ENCODE measurements at places on chromosomes 4 and X. TPM values are rescaled to one million over a fixed set of nuclear protein-coding genes. Genes with fewer than 3 reads are reported as not detected.

DNA sequence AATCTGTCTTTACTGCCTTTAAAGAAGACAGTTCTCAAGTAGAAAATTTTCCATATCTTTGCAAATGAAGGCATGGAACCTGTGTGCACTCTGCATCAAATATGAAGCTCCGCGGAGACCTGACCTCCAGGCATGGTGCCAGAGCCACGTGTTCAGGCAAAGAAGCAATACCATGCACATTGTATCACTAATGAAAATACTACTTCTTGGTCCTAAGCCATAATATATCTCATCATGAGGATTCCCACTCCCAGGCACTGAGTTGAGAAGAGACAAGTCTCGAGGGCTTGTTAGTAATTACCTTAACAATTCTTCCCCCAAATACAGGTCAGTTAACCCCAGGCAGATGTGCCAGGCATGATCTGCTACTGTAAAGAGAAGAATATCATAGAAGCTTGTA, 56.7 kb downstream of the PCDH19 start:
- no peak overlapping the region for H3K4me3 ChIP-seq
- no peaks in the 10 kb centered on the region for H3K4me1 ChIP-seq
- no peak for DNase-seq

GRCh38 chr4:25965629-25966028, 51.6 kb downstream of the SMIM20 start:
- no peaks in the 10 kb centered on the region for H3K36me3 ChIP-seq
- no peak overlapping the region for H3K27ac ChIP-seq
- H3K27me3 ChIP-seq = peaks cover 22% of the 10 kb centered on the region
- H3K4me3 ChIP-seq = no peak overlapping the region
- peaks cover 6% of the 10 kb centered on the region for H3K4me1 ChIP-seq

GRCh38 chrX:129791961-129792570, 12.3 kb downstream of the SASH3 start:
- no peaks in the 10 kb centered on the region for H3K36me3 ChIP-seq
- no peak overlapping the region for H3K4me3 ChIP-seq
- no peak for DNase-seq
- H3K27me3 ChIP-seq = peaks cover 2% of the 10 kb centered on the region

The TMEM156 gene
- 0.46 TPM for total RNA-seq

GRCh38 chr4:55547466-55547770, 709 bp upstream of the CLOCK start:
- peaks cover 2% of the 10 kb centered on the region for H3K27me3 ChIP-seq
- H3K4me1 ChIP-seq = peaks cover 64% of the 10 kb centered on the region
- DNase-seq = no peak
- H3K36me3 ChIP-seq = peaks cover 15% of the 10 kb centered on the region

DNA sequence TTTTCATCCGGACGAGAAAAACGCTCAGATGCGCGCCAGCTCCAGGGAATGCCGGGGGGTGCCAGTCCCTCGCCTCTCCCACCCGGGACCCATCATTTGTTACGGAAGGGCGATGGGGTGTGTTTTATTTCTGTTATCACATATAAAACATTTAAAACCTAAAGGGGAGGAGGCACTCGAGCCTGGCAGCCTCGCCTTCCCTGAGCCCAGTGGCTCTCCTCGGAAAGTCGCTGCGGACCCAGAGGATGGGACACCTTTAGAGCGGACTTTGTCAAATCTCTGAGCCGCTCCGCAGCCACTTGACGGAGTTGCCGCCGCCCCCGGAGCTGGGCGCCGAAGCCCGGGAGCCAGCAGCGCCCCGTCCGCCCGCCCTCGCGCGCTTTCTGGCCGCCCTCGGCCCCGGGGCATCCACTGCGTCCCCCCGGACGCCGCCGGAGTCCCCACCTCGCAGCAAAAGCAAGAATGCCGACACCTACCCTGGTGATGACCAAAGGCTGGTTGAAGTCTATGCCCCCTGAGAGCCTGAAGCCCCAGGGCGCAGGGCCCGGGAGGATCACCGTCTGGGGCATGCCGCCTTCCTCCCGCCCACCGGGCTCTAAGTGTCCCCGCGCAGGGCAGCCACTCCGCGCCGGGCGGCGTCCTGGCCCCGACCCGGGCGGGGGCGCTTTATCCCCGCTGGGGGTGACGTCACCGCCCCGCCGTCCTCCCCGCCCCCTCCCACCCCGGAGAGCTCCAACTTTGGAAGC, at the start of gene PDLIM3:
PDLIM3 (minus strand) TSS at position 642 of the 746 bp plus-strand sequence; CDS start at position 569, 73 bp downstream.
- DNase-seq = no peak
- H3K27me3 ChIP-seq = peaks cover 31% of the 10 kb centered on the region
- H3K27ac ChIP-seq = no peak within 1 kb of the TSS
- H3K4me1 ChIP-seq = no peaks in the 10 kb centered on the region
- H3K4me3 ChIP-seq = peak within 1 kb of the TSS; percentile 67

DNA sequence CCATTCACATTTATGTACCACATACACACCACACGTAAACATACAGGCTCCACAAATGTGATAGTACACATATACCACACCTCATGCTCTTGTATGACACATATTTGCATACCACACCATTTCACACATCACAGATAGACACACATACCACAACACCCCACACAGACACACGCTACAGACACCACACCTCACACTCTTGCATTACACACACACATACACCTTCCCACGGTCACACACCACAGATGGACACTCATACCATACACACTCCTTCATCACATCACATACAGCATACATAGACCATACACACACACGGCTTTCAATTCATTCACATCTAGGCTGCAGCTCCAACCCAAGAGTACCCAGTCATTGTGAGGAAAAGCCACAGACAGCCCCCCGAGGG, 222.5 kb upstream of the RPL34 start:
- H3K4me1 ChIP-seq = no peaks in the 10 kb centered on the region
- H3K4me3 ChIP-seq = no peak overlapping the region
- DNase-seq = no peak
- H3K27ac ChIP-seq = no peak overlapping the region

- no peaks in the 10 kb centered on the region for H3K36me3 ChIP-seq
- no peak overlapping the region for H3K27ac ChIP-seq
- DNase-seq = no peak
- H3K4me3 ChIP-seq = no peak overlapping the region
Observed at GRCh38 chrX:46366381-46367207, 178.6 kb downstream of the ZNF674 start.

GRCh38 chr4:99754756-99755155, 61.9 kb upstream of the DAPP1 start:
- peaks cover 2% of the 10 kb centered on the region for H3K27me3 ChIP-seq
- no peak overlapping the region for H3K4me3 ChIP-seq
- H3K4me1 ChIP-seq = peaks cover 6% of the 10 kb centered on the region
- no peak overlapping the region for H3K27ac ChIP-seq
- DNase-seq = no peak

The PGRMC2 gene
- total RNA-seq = 185 TPM

- H3K27me3 ChIP-seq = no peaks in the 10 kb centered on the region
- no peak overlapping the region for H3K4me3 ChIP-seq
- DNase-seq = no peak
- H3K36me3 ChIP-seq = no peaks in the 10 kb centered on the region
- H3K4me1 ChIP-seq = peaks cover 63% of the 10 kb centered on the region
- H3K27ac ChIP-seq = peak overlapping the region; percentile 7
Observed at GRCh38 chr4:26344901-26345564, 24.2 kb downstream of the RBPJ start.

DNA sequence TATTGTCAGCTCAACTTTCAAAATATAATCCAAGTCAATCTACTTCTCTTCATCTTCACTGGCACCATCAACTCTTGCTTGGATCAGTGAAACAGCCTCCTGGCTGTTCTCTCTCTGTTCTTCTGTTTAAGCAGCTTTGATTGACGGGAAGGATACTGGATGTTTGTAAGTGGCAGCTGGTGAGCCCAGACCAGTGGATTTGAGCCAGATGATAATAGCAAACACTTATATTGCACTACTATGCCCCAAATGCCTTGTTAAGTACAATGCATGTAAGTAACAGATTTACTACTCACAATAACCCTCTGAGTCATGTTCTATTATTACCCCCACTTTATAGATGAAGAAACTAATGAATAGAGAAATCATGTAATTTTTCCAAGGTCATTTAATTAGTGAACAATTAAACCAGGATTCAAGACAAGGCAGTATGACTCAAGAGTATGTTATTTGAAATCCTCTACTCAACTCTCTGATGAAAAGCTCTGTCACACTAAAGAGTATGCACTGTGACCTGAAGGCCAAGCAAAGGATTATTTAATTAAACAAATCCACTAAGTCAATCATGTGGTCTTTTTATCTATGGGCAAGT, 44.8 kb downstream of the SPANXN3 start:
- no peaks in the 10 kb centered on the region for H3K36me3 ChIP-seq
- no peak overlapping the region for H3K4me3 ChIP-seq
- H3K27me3 ChIP-seq = no peaks in the 10 kb centered on the region
- no peak for DNase-seq
- H3K4me1 ChIP-seq = no peaks in the 10 kb centered on the region
- H3K27ac ChIP-seq = no peak overlapping the region

GRCh38 chr4:87002682-87003043, 67.9 kb downstream of the AFF1 start:
- peaks cover 48% of the 10 kb centered on the region for H3K4me1 ChIP-seq
- no peaks in the 10 kb centered on the region for H3K36me3 ChIP-seq
- peaks cover 7% of the 10 kb centered on the region for H3K27me3 ChIP-seq
- H3K27ac ChIP-seq = no peak overlapping the region
- no peak overlapping the region for H3K4me3 ChIP-seq

The ARX gene
- not detected for total RNA-seq

The GDPD2 gene
- not detected for total RNA-seq

GRCh38 chrX:24902806-24903205, 113.0 kb downstream of the ARX start:
- H3K27ac ChIP-seq = peak overlapping the region; percentile 58
- no peaks in the 10 kb centered on the region for H3K27me3 ChIP-seq
- peak; percentile 24 for DNase-seq
- no peaks in the 10 kb centered on the region for H3K36me3 ChIP-seq
- H3K4me1 ChIP-seq = peaks cover 18% of the 10 kb centered on the region

DNA sequence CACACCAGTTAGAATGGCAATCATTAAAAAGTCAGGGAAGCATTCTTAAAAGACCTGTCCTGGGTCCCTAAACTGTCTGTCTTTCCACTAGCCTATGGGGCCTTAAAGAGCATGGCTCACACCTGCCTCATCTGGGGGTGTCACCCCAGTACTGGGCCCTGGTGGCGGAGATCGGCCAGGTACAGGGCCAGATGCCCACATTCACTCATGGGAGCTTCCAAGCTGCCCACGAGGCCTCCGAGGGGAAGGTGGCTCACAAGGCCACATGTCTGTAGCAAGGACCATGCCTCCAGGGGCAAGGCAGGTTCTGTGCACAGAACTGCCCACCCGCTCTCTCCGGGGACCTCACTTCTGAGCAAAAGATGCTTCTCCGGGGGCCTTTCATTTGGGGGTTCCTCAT, 55.5 kb upstream of the AFAP1 start:
- no peaks in the 10 kb centered on the region for H3K4me1 ChIP-seq
- no peak for DNase-seq
- H3K27me3 ChIP-seq = peaks cover 30% of the 10 kb centered on the region
- H3K4me3 ChIP-seq = no peak overlapping the region

- H3K27ac ChIP-seq = no peak overlapping the region
- H3K4me1 ChIP-seq = no peaks in the 10 kb centered on the region
- no peak overlapping the region for H3K4me3 ChIP-seq
- peaks cover 2% of the 10 kb centered on the region for H3K27me3 ChIP-seq
- DNase-seq = no peak
- no peaks in the 10 kb centered on the region for H3K36me3 ChIP-seq
Observed at GRCh38 chrX:31889088-31889487, 817.2 kb upstream of the FTHL17 start.

The PLP1 gene
- 0.76 TPM for total RNA-seq

The TMEM255A gene
- 0.20 TPM for total RNA-seq

The CENPVL3 gene
- total RNA-seq = not detected

DNA sequence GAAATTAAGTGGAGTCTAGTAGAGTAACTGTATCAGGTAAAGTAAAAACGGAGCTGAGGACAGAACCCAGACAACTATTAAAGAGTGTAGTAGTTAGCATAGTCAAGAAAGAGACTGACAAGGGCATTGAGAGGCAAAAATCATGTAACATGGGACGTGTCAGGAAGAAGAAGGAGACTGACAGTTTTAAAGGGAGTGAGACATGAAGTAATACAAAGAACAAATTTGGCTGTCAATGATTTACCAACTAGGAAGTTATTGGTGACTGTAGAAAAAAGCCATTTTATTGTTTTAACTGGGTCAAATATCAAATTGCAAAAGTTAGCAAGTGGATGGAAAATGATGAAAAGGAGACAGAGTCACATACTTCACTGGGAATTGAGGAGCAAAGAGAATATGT, 422.3 kb downstream of the MAPK10 start:
- peaks cover 26% of the 10 kb centered on the region for H3K4me1 ChIP-seq
- H3K27me3 ChIP-seq = no peaks in the 10 kb centered on the region
- H3K36me3 ChIP-seq = no peaks in the 10 kb centered on the region
- no peak for DNase-seq
- no peak overlapping the region for H3K27ac ChIP-seq
- H3K4me3 ChIP-seq = no peak overlapping the region

The DCAF12L1 gene
- not detected for total RNA-seq

- H3K36me3 ChIP-seq = no peaks in the 10 kb centered on the region
- DNase-seq = peak; percentile 6
- no peaks in the 10 kb centered on the region for H3K4me1 ChIP-seq
- H3K27ac ChIP-seq = no peak overlapping the region
Observed at GRCh38 chrX:112834031-112834845, 6.4 kb downstream of the AMOT start.
